ENCODE measurements at places on chromosomes 7 and 10.

GRCh38 chr7:19352305-19352695, 207.1 kb upstream of the FERD3L start:
- no peak for DNase-seq

DNA sequence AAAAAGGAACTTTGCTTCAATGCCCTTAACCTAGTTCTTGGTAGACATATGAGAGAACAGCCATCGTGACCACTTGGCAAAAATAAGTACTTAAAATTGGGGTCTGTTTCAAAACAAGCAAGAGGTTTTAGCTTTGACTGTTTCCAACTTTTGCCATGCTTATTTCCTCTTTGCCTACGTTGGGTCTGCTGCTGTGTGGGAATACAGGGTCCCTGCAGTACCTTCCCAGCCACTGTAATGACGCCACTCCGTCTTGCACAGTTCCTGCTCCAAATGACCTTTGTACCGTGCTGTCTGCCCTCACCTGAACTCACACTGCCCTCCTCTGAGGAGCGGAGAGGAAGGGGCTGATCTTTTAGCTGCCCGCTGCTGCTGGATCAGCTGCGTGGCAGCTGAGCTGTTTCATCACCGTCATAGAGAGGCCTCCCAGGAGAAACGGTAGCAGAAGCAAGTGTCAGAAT, 133.1 kb downstream of the MAPK8 start:
- no peak for DNase-seq

- DNase-seq = no peak
Observed at GRCh38 chr10:78620985-78621799, 447.6 kb upstream of the ZMIZ1 start.

- no peak for DNase-seq
Observed at GRCh38 chr7:38300175-38300574, 26.7 kb upstream of the TARP start.

DNA sequence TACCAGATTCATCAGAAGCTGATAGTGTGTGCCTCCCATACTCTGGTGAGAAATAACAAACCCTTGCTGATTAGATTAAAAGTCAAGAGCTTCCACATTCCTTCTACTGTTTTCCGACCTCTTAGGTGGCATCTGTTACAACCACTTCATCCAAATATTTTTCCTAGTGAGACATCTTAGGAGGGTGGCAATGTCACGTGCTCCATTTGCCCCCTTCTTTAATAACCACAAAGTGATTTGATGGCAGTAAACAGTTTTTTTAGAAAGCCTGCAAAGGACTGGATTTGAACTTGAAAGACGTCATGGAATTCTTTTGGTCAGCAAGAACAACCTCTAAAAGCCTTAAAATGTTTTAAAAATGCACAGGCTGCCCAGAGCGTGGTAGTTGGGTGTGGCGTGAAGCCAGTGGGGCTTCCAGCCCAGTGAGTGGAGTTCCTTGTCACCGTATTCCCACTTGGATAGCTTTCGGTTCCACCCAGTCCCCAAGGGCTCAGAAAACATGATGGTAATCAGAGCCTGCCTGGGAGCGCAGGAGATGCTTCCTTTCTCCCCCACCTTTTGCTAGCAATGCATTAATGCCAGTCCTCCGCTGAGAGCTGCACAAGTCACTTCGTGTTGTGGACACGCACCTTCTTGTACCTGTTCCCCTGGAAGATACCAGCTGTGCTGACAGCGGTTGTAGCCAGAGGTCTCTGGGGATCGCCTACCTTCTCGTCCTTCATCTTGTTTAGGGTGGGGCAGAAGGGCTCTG, 256.4 kb downstream of the KIAA1217 start:
- no peak for DNase-seq

GRCh38 chr7:79341902-79342301, 111.6 kb downstream of the MAGI2 start:
- no peak for DNase-seq

DNA sequence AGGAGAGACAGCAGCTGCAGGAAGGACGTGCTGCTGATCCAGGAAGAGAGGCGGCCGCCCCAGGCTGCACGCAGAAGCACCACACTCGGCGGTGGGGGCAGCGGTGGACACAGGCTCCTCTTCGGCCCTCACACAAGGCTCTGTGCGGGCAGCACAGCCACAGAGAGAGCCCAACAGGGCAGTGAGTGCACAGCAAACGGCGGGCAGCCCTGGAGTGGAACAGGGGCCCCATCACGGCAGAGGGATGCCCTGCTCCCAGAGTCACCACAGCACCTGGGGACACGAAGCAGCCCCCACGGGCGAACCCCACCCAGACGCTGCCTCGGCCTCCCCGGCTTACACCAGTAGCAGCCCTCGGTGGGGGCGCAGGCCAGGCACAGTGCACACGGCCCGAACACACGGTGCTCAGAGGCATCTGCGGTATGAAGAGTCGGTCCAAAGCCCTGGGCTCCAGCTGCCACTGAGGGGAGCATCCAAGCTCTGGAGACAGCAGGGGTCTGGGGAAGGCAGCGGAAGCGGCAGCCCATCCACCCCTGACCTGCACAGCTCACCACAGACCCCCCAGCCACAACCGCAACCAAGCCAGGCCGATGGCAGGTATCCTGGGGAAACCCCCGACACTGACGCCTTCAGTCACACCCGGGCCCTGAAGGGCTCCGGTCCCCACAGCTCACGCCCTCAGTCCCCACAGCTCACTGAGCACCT, 16.8 kb downstream of the NUDT1 start:
- no peak for DNase-seq

GRCh38 chr7:141992688-141993087, 3.0 kb upstream of the MGAM start:
- no peak for DNase-seq

DNA sequence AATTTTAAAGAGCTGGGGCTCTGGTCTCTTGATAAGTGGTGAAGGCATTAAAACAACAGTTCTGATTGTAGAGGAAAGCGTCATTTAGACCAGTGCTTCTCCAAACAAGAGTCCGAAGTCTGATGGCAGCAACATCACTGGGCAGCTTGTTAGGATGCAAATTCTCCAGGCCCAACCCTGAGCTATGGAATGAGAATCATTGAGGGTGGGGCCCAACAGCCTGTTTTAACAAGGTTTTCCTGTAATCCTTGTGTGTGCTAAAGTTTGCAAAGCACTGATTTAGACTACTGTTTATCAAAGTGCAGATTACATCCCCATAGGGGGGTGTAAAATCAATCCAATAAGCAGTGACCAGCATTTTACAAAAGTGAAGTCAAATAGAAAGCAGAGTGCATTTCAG, 2.6 kb upstream of the ZNRF2 start:
- DNase-seq = no peak

DNA sequence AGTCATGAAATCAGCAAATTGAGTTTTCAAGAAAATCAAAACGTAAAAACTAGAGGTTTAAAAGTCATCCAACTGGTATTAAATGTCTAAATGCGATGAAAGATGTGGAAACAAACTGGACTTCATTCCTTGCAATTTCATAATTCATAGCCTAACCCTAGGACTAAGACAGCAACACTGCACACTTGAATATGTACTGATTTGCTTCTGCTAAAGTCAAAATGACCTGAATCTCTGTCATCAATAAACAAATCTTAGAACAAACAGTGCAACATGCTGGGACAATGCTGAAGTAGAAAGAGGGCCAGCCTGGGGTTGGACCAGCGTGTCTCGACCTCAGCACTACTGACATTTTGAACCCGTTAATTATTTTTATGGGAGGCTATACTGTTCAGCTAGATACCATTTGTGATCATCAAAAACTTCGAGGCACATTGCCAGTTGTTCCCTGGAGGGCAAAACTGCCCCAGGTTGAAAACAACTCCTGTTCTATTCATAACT, 47.1 kb downstream of the MYOF start:
- no peak for DNase-seq

GRCh38 chr10:3588346-3588745, 196.7 kb downstream of the KLF6 start:
- no peak for DNase-seq

DNA sequence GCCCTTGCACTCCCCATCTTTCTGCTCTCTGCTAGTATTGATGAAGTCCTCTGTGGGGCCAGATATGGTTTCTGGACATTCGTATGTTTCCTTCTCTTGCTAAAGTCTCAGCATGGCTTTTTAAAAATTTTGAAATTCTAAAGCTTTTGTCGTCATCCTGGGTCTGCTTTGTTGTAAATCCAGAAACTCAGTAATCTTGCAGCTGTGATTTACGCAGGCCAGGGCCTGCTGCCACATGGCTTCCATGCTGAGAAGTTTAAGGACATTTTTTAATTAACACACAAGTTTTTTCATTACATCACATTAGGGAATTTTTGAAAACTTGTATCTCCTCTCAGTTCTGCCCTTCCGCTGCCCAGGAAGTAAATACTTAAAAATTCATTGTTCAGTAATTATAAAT, 686.1 kb upstream of the IGFBP3 start:
- DNase-seq = no peak

DNA sequence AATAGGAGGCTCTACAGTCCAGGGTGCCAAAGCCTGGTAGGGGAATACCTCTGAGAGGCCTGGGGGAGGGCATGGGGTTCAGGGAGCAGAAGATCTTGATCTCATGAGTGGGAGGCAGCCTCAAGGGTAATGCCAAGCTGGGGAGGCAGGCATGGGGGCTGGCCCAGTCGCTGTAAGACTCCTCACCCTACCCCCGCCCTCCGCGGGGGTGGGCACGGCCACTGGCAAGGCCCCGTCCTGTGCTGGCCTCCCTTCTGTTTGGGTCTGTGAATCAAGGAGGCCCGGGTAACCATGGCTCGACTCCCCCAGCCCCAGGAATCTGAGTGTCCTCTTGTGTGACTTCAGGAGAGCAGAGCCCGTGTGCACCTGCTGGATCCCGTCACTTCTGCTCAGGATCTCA, 473.9 kb downstream of the PLXNA4 start:
- no peak for DNase-seq

DNA sequence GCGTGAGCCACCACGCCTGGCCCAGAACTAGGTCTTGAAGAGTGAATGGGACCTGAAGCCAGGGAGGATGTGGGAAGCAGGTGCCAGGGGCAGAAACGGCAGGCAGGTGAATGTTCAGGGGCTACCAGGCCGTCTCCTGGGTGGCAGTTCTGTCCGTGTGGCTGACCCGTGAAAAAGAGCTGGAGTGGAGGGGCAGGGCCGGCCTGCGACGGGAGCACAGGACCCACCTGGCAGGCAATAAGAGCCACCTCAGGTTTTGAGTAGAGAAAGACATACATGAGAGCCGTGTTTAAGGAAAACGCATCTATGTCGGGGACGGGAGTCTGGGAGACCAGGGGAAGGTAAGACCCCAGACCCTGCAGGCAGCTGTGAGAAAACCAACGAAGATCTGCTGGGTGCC, 70.7 kb upstream of the ATP6V0A4 start:
- no peak for DNase-seq

DNA sequence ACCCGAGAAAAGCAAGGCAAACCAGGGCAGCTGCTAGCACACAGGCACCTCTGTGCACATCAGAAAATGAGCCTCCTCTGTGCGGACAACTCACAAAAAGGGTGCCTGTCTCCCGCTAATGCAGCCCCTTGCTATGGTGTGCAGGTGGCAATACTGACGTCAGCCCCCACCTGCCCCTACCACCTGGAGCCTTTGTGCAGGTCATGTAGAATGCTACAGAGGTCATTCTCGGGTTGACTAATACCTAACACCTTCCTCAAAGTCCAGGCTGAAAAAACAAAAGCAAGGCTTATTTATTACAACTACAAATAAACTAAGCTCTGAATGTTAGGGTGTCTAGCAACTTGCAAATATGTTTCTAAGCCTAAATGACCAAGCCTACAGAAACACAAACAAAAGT, 13.9 kb downstream of the PIP4K2A start:
- no peak for DNase-seq

- no peak for DNase-seq
Observed at GRCh38 chr10:78896159-78896928, 172.4 kb upstream of the ZMIZ1 start.

- DNase-seq = no peak
Observed at GRCh38 chr10:24963521-24964041, 11.2 kb upstream of the PRTFDC1 start.

- DNase-seq = no peak
Observed at GRCh38 chr7:46220066-46220630, 299.1 kb upstream of the IGFBP3 start.

DNA sequence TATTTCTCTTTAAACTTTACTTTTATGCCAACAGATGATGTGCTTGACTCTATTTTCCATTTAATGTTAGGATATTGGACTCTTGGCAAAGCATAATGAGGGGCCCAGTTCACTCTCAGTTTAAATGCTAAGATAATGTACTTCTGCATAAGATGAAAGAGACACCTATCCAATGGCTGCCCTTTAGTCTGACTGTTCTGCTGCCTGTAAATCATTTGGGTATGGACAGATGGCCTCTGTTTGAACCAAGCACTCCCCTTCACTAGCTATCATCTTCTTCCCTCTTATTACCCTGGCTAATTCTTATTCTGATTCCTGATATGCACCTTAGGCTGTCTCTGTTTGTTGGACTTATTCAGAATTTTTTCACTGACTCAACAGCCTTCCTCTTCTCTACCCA, 72.1 kb downstream of the SEM1 start:
- DNase-seq = no peak

DNA sequence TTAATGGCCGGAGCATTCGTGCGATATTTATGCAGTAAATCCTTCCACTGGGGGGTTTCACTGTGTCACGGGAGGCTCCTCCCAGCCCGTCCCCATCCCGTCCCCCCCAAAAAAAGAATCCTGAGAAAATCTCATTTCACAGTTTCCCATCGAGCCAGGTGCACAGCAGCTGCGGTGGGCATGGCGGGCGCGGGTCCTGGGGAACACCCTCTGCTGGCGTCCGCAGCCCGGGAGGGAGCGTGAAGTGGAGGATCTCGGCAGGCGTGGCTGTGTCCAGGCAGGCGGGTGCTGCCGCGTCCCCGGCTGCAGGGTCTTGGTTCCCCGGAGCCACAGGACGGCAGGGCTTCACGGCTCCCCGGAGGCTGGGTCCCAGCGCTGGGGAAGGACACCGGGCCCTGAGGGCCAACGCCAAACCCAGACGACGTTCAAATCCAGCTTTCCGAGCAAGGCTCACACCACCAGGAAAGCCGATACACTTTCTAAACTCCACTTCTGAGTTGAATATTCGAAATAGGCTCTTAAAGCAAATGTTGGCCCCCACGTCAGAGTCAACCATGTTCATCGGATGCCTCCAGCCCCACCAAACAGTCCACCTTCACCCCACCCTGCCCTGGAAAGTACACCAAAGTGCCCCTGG, 55.7 kb downstream of the PDGFA start:
- no peak for DNase-seq

DNA sequence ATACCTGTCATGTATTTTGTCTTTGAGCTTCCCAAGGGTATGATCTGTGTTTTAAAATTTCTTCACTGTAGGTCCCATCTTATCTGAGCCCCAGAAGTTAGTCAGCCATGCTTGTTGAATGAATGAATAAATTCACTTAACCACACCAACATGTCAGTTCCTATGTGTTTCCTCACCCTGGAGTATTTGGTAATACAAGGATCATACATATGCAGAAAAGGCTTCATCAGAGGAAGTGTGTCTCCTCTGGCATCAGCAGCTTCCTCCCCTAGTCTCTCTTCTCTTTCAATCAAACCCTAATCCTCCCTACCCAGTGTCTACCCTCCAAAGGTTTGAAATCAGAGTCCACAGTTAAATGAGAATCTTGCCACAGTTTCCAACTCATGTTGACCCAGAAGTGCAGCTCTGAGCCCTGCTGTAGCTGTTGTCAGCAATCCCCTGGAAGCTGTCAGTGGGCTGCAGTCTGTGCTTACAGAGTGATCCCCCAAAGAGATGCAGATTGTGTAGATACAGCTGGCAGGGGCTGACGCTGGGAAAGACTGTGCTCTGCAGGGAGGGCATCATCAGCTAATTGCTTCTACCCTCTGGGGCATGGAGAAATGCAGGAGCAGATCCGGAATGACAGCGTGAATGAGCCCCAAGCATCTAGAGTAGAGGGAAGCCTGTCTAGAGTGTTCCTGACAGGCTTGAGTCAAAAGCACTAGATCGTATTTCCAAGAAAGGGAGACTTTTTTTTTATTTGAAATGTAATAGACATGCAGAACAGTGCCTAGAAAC, 105.0 kb upstream of the WDR11 start:
- DNase-seq = no peak
